Thymus (tissue), 14 donors: ENCODE measurements at places on chromosomes 2 and 18.

GRCh38 chr2:99398303-99398702 lies 61.1 kb downstream of the EIF5B start:
- H3K36me3 ChIP-seq, result peaks cover 97% of the 10 kb centered on the region
- no peak overlapping the region for H3K27ac ChIP-seq
- H3K4me3 ChIP-seq, result no peak overlapping the region
- H3K27me3 ChIP-seq, result no peaks in the 10 kb centered on the region

DNA sequence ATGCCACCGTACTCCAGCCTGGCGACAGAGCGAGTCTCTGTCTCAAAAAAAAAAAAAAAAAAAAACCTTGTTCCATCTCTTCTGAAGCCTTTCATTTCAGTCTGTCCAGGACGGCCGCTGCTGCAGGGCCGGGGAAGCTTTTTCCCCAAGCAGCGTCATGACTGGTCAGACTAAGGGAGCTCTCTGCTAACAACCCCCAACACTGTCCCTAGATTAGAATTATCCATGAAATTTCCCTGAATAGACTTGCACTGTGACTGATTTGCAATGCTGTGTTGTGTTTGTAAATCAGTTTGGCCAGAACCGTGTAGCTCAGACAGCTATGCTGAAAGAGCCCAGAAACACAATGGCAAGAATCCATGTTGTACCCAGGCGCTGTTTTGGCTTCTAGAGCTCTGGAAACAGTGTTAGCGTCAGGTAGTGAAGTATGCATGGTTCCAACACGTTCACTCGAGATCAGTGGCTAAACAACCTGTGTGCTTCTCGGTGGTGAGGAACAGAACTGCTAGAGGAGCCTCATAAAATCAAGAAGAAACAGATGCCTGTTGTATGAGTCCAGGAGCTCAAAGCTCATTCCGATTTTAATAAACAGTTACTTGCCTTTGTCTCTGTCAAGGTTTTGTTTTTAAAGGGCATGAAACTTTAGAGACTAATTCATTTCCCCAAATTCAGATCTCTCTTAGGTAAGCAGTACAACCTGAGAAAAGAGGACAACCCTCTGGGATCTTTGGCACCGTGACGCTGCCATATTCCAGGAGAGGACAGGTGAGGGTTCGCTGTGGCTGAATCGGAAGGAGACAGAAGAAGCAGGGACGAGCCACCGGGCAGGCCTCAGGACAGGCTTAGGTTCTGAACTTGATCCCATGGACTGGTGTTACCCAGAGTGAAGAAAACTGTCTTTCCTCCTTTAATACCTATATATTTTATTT lies 43.5 kb downstream of the GORASP2 start:
- peaks cover 9% of the 10 kb centered on the region for H3K36me3 ChIP-seq
- peak overlapping the region; percentile 64 for H3K4me3 ChIP-seq
- peaks cover 25% of the 10 kb centered on the region for H3K4me1 ChIP-seq
- no peak overlapping the region for H3K27ac ChIP-seq

DNA sequence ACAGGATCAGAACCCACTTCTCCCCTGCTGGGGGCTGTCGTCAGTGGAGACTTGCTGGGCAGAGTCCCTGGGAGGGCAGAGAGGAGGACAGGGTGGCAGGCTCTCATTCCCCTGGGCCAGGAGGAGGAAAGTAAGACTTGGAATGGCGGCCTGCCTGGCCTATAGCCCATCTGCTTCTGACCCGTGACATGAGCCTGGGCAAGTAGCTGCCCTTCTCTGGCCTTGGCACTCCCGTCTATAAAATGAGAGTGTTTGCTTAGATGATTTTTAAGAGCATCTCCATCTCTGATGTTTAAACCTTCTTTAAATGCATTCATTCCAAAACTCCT lies 173.0 kb downstream of the DDX1 start:
- no peak for DNase-seq
- H3K27ac ChIP-seq, result no peak overlapping the region
- no peaks in the 10 kb centered on the region for H3K27me3 ChIP-seq
- H3K4me1 ChIP-seq, result no peaks in the 10 kb centered on the region
- no peak overlapping the region for H3K4me3 ChIP-seq

GRCh38 chr2:55148269-55148668 lies 83.8 kb downstream of the CLHC1 start:
- H3K27ac ChIP-seq, result no peak overlapping the region
- no peaks in the 10 kb centered on the region for H3K27me3 ChIP-seq
- DNase-seq, result no peak
- no peaks in the 10 kb centered on the region for H3K36me3 ChIP-seq

GRCh38 chr18:13577781-13578180 lies 148.6 kb downstream of the FAM210A start:
- peak overlapping the region; percentile 32 for H3K27ac ChIP-seq
- no peak overlapping the region for H3K4me3 ChIP-seq

DNA sequence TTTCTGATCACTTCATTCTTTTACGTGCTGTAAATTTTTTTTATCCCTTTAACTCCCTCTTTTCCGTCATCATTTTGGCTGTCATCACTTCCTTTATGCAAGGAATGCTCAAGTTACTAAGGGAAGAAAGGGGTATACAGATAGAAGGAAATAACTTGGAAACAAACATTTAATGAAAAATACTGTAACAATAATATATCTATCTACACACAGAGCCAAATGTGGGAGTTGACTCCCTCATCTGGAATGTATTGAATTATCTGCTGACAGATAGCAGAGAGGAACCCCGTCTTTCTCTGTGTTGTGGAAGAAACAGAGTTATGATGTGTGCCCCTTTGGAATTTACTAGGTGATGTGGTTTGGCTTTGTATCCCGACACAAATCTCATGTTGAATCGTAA lies 182.5 kb upstream of the NXPH2 start:
- no peaks in the 10 kb centered on the region for H3K27me3 ChIP-seq
- no peak overlapping the region for H3K4me3 ChIP-seq
- DNase-seq, result no peak
- H3K27ac ChIP-seq, result no peak overlapping the region

DNA sequence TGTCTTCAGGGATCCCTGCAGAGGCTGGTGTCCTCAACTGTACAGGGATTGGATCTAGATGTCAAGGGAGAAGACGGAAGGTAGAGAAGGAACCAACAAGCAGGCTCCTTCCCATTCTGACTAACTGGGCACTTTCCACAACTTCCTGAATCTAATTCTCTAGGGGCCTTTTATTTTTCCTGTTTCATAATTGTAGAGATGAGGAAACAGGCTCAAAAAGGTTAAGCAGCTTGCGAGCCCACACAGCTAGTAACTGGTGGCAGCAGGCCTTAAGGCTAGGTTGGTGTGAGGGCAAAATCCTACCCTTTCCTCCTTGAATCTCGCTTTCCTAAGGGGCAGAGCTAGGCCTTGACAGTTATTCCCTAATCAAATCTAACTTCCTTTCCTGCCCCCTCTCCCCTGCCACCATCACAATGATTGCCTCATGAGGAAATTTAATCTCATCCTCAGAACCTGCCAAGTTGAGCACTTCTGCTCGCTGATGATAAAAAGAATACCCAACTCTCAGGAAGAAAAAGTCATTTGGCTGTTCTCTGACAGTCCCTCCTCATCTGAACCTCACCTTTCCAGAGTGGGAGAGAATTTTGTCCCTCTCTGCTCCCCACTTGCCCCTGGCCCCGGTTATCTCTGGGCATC lies 35.7 kb upstream of the POLE4 start:
- no peak overlapping the region for H3K27ac ChIP-seq
- H3K4me3 ChIP-seq, result no peak overlapping the region
- H3K36me3 ChIP-seq, result no peaks in the 10 kb centered on the region
- peaks cover 11% of the 10 kb centered on the region for H3K27me3 ChIP-seq
- no peak for DNase-seq

DNA sequence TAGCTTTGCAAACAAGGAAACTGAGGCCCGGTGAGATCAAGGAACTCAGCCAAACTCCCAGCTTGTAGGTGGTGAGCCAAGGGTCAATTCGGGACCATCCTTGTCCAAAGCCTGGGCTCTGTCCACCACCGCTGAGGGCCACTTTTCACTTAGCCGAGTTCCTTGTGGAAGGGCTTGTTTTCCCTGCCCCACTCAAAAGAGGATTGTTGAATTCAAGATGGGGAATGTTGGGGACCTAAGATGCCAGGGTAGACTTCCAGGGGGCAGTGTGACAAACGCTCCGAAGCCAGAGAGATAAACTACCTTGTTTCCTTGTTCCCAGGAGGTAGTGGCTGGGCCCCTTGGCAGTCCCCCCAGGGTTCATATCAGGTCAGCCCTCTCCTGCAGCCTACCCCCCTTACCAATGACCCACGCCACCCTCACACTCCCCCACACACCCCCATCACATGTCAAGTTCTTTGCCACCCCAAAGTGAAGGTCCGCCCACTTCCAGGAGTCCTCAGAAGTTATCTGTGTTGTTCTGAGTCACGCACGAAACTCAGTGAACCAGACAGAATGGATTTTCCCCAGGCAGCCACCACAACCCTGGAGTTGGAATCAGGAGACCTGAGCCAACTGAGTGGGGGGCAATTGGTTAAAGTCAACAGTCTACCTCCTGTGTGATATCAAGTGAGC lies 10.3 kb upstream of the ATOH8 start:
- no peak overlapping the region for H3K27ac ChIP-seq
- H3K4me3 ChIP-seq, result no peak overlapping the region
- no peak for DNase-seq
- H3K27me3 ChIP-seq, result peaks cover 21% of the 10 kb centered on the region
- H3K36me3 ChIP-seq, result no peaks in the 10 kb centered on the region
- H3K4me1 ChIP-seq, result peaks cover 57% of the 10 kb centered on the region

GRCh38 chr2:41741951-41742595 lies 305.7 kb upstream of the PKDCC start:
- no peak overlapping the region for H3K4me3 ChIP-seq
- H3K27me3 ChIP-seq, result no peaks in the 10 kb centered on the region
- no peak overlapping the region for H3K27ac ChIP-seq

DNA sequence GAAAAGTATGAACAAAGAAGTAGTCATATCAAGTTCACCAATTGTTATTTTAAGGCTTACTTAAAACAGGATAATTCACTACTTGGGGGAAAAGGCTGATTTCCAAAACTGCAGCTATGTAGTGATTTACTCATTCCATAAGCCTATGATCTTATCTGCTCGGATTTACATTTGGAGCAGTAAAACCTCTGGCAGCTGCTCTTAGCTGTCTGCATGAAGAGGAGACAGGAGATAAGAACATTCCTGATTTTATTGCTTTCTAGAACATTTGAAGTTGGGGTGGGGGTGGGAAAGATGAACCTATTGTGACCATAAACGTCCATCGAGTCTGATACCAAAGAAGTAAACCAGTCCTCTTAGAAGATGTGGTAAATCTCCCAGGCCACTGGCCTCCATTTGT lies 120.9 kb downstream of the MMADHC start:
- DNase-seq, result no peak
- H3K27me3 ChIP-seq, result no peaks in the 10 kb centered on the region
- no peak overlapping the region for H3K4me3 ChIP-seq
- no peaks in the 10 kb centered on the region for H3K36me3 ChIP-seq

DNA sequence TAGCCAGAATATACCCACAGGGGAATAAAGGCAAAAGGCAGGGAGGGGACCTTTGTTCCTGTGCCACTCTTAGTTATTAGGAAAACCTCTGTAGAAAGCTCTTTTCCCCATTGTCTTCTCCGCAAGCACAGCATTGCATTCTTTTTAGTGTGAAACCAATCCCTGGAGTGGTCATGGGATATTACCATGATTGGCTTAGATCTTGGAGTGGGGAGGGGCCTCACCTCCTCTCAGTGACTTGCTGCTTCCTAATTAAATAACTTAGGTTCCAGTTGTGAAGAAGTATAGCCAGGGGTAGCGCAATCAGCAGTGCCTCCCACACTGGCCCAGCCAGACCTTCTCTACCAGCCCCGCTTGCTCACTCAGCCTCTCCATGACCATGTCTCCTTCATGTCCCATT lies 49.9 kb upstream of the AFF3 start:
- DNase-seq, result no peak
- no peak overlapping the region for H3K4me3 ChIP-seq
- no peaks in the 10 kb centered on the region for H3K4me1 ChIP-seq
- no peaks in the 10 kb centered on the region for H3K36me3 ChIP-seq
- no peak overlapping the region for H3K27ac ChIP-seq
- no peaks in the 10 kb centered on the region for H3K27me3 ChIP-seq

DNA sequence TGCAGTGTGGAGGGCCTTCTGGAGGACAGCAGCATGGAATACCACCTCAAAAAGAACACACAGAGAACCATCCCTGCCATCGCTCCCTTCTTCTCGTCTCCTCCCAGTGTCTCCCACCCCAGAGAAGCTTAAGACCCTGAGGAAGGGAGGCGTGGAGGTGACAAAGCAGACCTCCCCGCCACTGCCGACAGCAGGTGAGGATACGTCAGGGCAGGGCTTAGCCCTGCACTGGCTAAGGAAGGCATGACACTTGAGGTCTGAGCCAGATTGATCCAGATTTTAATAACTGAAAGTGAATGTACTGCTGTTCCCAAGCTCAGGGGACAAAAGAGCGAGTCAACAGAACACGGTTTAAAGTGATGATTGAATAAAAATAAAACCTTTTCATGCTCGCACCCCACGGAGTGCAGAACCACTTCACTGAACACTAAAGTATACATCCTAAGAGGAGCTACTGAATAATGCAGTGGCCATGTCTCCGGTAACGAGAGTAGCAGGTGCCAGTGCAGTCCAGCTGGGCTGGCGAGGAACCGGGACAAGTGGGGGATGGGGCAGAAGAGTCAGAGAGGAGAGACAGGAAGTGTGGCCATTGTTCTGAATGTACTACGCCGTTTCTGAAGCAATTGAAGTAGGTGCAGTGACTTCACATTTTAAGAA lies 391.0 kb downstream of the CDH2 start:
- no peak overlapping the region for H3K27ac ChIP-seq
- no peaks in the 10 kb centered on the region for H3K36me3 ChIP-seq
- DNase-seq, result no peak
- H3K4me1 ChIP-seq, result no peaks in the 10 kb centered on the region

GRCh38 chr2:144364944-144365738 lies 154.8 kb downstream of the ZEB2 start:
- H3K36me3 ChIP-seq, result no peaks in the 10 kb centered on the region
- H3K4me1 ChIP-seq, result no peaks in the 10 kb centered on the region

DNA sequence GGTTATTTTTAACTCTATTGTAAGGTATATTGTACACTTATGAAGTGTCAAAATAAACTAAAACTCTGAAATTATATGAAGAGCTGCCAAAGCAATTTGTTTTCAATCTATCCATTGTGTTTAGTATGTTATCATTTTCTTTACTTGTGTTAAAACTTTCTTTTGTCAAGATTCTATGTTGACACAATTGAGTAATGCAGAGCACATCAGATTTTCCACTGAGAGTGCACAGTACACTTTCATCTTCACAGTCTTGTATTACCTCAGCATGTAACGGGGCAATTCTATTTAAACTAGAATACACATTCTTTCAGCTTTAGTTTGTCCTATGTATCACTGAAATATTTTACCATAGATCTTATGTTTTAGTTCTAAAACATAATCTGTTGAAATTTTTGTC lies 304.4 kb upstream of the ZC3H15 start:
- no peaks in the 10 kb centered on the region for H3K4me1 ChIP-seq
- no peak overlapping the region for H3K27ac ChIP-seq
- H3K4me3 ChIP-seq, result no peak overlapping the region
- H3K27me3 ChIP-seq, result no peaks in the 10 kb centered on the region

DNA sequence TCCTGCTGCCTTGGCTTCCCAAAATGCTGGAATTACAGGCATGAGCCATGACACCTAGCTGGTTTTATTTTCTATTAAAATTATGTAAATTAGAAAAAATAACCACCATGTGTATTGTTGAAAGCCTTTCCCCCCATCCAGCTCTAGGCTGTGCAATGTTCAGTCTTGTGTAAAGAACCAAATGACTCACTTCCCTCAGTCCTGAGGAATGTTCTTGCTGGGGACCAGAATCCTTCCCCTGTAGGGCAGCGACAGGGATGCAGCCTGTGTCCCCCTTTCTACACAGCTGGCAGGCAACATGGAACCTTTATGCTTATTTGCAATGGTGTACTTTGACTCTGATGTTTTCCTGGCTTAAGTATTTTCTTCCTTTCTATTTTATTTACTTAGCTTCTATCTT lies 29.4 kb downstream of the AOX1 start:
- no peak overlapping the region for H3K27ac ChIP-seq
- no peak for DNase-seq
- H3K27me3 ChIP-seq, result no peaks in the 10 kb centered on the region
- H3K36me3 ChIP-seq, result no peaks in the 10 kb centered on the region
- no peak overlapping the region for H3K4me3 ChIP-seq
